ENCODE measurements at places on chromosomes 1 and 21.

GRCh38 chr1:100028765-100029164 is 59.0 kb downstream of the SLC35A3 start:
- peak; percentile 8 for DNase-seq

DNA sequence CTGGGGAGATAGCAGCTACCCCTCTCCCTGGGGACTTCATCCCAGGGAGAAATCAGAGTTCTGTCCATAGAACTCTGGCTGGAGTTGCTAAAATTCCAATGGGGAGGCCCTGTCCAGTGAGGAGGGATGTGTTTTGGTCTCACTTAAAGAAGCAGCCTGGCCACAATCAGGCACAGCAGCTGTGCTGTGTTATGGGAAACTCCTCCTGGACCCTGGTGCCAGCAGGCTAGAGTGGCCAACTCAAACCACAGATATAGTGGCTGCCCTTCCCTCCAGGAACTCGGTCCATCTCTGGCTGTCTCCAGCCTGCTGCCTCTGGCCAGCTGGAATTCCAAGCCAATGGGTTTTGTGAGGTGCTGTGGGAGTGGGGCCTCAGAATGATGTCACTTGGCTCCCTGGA is 37.4 kb upstream of the SAMD11 start:
- no peak for DNase-seq

GRCh38 chr1:33234131-33234530 is 22.2 kb upstream of the ZNF362 start:
- no peak for DNase-seq

DNA sequence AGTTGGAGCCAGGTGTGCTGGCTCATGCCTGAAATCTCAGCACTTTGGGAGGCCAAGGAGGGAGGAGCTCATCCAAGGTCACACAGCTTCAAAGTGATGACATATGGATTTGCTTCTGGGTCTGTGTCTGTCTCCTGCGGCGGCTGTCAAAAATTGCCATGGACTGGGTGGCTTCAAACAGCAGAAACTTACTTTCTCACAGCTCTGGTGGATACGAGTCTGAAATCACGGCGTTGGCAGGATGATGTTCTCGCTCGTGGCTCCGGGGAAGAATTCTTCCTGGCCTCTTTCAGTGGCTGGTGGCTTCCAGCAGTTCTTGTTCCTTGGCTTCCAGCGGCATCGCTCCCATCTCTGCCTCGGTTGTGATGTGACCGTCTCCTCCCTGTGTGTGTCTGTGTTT is 314.8 kb upstream of the C1orf174 start:
- DNase-seq, result no peak

- no peak for DNase-seq
Measured at GRCh38 chr1:197384471-197384870, 116.4 kb downstream of the CRB1 start.

GRCh38 chr1:33791251-33791650 is 72.6 kb upstream of the HMGB4 start:
- DNase-seq, result no peak

DNA sequence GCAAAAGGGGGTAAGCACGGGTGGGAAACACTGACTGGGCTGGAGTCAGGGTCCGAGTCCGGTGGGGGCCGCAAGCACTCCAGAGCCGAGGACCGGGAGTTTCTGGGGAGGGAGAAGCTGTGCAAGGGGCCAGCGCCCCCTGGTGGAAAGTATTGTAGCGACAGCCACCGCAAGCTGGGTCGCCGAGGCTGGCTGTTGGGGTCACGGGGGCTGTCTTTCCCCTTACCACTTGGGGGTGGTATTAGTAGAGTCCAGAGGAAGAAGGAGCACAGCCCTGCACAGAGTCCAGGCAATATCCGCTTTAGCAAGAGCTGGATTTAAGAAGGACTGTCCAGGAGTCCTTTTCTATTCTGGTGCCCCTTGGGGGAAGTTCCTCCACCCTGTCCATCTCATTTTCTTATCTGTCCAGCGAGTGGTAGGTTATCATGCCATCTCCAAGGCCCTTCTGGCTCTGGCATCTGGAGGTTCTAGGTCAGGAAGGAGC is 17.9 kb upstream of the ETV3 start:
- DNase-seq, result peak; percentile 52

DNA sequence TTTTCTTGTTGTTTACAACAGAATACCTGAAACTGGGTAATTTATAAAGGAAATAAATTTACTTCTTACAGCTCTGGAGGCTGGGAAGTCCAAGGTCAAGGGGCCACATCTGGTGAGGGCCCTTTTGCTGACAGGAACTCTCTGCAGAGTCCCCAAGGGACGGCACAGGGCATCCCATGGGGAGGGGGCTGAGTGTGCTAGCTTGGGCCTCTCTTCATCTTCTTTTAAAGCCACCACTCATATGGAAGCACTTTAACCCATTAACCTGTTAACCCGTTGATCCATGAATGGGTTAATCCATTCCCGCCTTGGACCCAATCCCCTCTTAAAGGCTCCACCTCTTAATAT is 76.3 kb downstream of the OBSCN start:
- DNase-seq, result no peak

- no peak for DNase-seq
Measured at GRCh38 chr1:162678439-162678838, 46.2 kb downstream of the DDR2 start.

GRCh38 chr1:206544562-206545257 is 37.4 kb downstream of the RASSF5 start:
- peak; percentile 68 for DNase-seq

DNA sequence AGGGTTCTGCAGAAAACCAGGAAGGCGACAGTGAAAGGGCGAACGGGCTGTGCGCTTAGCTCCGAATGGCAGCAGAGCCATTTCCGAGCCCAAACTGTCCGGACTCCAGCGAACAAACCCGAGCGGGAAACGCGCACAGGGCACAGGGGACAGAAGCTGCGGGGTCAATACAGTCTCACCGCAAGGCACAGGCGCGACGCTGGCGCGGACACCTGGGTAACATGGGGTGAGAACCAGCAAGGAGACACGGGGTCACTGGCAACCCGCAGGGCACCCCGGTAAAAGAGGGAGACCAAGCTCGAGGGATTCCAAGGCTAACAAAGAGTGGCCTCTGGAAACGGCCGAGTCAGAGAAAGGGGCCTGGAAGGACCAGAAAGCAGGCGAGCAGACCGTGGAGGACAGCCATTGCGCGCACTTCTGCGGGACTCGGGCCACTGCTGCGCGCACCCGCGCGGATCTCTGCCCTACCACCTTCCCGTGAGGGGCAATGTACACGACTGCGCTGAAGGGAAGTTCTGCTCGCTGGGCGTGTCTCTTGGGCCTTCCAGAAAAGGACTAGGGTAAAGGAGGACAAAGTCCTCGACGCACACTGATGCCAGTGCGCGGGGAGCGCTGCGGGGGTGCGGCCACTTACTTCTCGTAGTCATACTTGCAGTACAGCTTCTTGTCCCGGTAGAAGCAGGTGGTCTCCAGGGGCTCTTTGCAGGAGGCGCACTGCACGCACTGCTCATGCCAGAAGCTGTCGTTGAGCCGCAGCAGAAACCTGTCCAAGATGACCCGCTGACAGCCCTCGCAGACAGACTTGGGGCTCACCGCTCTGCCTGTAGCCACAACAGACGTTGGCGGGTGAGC is 3.8 kb downstream of the LMX1A start:
- DNase-seq, result no peak

DNA sequence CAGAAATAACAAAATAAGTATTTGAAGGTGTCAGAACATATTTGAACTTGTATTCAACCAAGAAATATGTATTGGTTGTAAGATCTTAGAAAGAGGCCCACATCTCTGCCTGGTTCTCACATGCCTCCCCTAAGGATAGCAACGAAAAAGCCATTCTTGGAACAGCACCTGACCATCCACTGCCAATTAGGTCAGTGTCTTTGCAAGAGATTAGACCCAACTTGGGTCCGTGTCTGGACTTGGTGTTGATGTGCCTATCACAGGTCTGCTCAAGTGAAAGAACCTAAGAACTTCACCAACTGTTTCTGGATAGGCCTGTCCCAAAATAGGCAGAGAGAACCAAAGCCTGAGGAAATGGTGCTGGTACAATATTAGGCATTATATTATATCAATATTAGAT is 46.0 kb upstream of the COG2 start:
- no peak for DNase-seq

Data from activated CD8-positive, alpha-beta memory T cell treated with anti-CD3 and anti-CD28 coated beads for 4 hours (primary cell).